ENCODE measurements at places on chromosomes 2 and 18.

DNA sequence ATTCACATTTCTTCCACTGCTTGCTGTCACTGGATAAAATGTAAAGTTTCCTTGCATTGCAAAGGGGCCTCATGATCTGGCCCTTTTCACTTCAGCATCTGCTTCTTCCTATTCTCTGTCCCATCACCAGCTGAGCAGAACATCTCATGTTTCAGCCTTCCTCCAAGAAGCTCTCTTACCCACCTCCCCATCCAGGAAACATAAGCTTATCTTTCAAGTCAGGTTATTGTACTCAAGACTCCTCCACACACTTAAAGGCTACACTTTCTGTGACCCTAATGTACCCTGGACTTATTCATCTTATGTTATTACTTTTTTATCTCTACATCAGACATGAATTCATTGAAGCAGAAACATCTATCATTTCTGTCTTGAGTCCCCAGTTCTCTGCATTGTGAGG, 230.5 kb downstream of the PMAIP1 start:
- DNase-seq = no peak

DNA sequence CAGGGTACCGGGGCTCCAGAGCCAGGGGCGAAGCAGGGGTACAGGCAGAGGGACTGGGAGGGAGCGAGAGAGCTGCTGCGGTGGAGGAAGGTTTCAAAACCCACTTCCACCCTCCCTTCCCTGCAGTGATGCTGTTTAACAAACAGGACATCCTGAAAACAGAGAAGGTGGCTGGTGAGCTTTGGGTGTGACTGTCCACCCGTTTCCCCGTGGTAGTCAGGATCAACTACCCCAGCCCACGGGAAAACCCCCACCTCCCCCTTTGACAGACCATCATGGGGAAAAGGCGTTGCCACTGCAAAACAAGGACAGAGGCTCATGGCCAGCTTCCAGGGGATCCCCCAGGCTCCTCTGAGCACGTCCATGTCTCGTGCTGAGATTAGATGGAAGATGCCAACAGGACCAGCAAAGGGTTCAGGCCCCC, 12.9 kb downstream of the TMEM185B start:
- no peak for DNase-seq

DNA sequence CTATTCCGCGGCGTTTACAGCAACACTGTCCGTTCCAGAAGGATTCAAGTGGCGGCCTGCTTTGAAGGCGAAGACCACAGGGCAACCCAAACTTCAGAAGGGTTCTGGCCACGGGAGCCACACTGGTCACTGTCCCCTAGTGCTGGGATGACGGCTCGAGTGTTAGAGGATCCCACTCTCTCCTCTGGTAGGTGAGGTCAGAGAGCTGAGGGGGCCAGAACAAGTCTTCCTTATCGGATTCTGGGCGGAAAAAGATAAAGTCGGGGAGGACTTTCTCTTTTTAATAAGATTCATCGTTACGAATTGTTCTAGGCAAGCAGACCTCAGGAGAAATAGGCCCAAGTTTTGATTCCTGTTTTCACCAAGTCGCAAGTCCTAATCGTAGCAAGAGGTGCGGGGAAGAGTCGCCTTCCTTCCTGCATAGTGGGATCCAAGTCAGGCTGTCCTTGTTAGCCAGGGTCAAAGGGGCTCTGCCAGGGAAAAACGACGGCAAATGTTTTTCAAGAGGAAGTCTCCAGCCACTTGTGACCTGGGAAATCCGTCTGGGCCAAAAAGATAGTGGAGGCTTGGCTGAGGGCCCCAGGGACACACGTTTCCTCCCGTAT, 864 bp upstream of the MYL12A start:
- DNase-seq = peak; percentile 34

DNA sequence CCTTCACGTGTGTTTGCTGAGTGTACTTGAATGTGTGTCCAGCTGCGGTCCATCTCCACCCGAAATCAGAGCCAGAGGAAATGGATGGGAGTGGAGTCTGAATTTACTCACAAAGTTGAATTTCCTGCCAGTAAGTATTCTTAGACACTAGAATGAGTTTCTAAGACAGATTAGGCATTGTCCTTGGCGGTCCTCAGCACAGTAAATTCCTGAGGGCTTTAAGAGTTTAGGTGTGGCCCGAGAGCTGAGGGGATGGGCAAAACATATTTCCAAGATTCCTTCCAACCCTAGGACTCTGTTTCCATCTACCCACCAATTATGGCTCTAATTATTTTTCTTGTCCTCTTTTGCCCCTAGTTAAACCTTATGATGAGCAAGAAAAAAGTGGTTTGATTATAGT, 90.3 kb upstream of the PHLPP1 start:
- DNase-seq = no peak

- DNase-seq = peak; percentile 81
Measured at GRCh38 chr2:230537531-230537976, 121.6 kb downstream of the SP100 start.

DNA sequence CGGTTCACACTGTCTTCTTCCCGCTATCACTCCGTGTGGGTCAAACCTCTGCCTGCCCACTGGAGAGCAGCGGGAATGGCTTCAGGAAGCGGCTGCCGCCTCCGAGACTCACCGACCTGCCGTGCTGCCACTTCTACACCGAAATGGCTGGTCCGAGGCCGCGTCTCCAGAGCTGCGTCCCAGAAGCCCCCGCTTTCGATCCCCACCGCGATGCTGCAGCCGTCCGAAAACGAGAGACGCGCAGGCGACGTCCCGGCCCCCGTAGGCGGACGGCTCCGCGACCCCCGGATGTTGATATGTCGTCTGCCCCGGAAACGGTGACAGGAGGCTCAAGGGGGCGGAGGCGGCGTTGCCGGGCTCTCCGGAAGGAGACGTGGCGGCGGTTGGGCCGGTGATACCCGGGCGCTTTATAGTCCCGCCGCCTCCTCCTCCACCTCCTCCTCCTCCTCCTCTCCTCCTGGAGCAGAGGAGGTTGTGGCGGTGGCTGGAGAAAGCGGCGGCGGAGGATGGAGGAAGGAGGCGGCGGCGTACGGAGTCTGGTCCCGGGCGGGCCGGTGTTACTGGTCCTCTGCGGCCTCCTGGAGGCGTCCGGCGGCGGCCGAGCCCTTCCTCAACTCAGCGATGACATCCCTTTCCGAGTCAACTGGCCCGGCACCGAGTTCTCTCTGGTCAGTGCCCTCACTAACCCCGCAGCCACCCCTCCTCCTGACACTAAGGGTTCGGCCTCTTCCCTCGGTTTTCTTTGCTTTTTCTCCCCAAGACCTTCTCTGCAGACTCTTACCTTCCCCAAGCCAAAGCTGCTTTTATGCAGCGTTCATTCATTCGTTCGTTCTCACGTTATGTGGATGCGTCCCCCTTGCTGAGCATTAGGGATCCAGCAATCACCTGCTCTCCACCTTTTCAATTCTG, at the start of the genes ASB3 and ERLEC1:
TSS of gene ASB3 (minus strand) at position 249 of the 909 bp plus-strand sequence. CDS start 21,381 bp downstream, outside the sequence.
TSS of gene ERLEC1 (plus strand) at position 340 of the 909 bp plus-strand sequence. CDS start at position 507, 167 bp downstream.
- peak; percentile 93 for DNase-seq

- DNase-seq = no peak
Measured at GRCh38 chr2:40130251-40130994, 321.5 kb downstream of the SLC8A1 start.

DNA sequence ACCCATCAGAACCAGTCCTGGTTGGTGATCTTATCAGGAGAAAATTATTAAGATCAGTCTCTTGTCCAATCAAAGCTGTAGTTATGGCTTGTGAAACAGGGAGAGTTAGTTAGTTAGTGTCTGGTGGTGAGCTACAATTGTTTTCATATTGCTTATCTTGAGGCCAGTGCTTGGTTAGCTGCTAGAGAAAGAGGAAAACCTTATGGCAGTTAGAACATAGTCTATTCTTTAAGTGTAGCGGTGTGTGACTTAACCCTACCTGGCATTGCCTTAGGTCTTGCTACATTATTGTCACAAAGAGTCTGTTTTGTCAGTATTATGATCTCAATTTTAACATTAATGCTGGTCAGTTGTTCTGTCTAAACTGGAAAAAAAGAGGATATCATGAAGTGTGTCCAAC, 11.5 kb upstream of the ABCA12 start:
- no peak for DNase-seq

DNA sequence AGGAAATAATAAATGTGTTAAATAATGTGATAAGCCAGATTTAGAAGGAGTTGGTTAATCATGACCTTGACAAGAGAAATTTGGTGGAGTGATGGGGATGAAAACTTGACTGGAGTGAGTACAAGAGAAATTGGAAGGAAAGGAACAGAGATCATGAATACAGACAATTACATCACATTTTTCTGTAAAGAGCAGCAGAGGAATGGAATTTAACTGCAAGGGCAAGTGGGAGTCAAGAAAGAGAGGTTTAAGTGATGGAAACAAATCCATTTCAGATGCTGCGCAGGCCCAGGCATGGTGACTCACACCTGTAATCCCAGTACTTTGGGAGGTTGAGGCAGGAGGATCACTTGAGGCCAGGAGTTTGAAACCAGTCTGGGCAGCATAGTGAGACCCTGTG, 46.7 kb downstream of the ICA1L start:
- DNase-seq = no peak

- peak; percentile 51 for DNase-seq
Measured at GRCh38 chr2:197304556-197305011, 6.0 kb downstream of the ANKRD44 start.

- DNase-seq = no peak
Measured at GRCh38 chr2:203330434-203330833, 2.2 kb downstream of the ABI2 start.

- no peak for DNase-seq
Measured at GRCh38 chr2:196012314-196012713, 56.3 kb downstream of the DNAH7 start.

GRCh38 chr2:239884051-239884405, 141.1 kb downstream of the NDUFA10 start:
- no peak for DNase-seq

- no peak for DNase-seq
Measured at GRCh38 chr18:47815486-47816270, 114.8 kb downstream of the SMAD2 start.

GRCh38 chr2:174339561-174340399, 5.0 kb downstream of the SP9 start:
- DNase-seq = peak; percentile 14

- no peak for DNase-seq
Measured at GRCh38 chr2:127175751-127176354, 44.2 kb downstream of the CYP27C1 start.

DNA sequence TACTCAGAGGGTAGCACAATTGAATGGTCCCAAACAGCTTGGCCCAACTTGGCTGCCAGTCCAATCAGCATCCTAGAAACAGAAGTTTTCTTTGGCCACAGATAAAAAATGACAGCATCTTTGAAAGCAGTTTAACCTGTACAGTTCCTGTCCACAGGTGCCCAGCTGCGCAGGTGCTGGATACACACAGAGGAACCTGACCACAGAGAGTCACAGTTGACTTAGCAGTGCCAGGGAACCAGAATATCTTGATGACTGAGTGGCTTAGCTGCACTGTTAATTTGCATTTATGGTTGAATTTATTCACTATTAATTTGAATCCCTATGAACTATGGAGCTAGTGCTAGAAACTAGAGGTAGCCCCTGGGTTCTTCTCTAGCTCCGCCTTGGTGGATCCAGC, 93.7 kb downstream of the TPGS2 start:
- DNase-seq = no peak

DNA sequence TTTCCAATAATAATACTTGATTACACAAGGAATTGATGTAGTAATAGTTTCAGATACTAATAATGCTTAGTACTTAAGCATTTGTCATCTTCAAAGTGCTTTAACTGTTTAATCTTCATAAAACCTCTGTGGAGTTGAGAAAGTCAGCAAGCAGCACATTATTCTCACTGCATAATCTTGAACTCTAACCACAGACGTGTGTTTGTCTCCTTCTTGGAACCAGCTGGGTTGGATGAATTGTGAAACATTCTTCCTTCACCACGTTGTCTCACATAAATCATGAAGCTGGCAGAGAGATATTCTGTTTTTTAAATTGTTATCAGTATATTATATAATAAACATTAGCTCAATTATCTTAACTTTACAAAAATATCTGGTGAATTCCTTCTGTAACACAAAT, 55.1 kb upstream of the LDAH start:
- no peak for DNase-seq

DNA sequence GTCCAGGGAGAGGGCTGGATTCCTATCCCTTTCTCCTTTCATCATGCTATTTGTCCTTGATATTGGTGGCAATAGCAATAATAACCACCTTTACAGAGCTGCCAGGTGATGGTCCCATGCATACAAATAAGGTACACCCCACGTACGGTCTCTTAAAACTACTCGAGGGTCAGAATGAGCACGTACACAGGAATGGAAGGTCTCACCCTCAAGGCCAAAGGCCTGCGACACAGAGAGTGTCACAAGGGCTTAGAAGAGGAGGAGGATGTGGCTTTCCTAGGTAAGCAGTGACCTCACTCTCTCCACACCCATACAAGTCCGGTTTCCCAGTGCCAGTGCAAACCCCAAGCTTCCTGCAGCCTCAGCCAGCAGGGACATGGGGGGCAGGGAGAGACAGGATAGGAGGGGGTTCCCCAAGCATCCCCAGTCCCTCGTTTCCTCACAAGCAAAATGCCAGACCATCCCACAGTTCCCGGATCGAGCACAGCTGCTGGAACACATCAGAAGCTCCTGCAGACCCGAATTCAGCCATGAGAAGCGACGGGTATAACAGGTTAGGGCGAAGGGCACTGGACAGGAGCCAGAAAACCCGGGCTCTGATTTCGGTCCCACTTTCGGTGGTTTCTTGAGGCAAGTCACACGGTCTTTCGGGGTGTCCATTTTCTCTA, 49.2 kb downstream of the PLB1 start:
- DNase-seq = peak; percentile 27

GRCh38 chr2:98569197-98569793, 39.0 kb downstream of the COA5 start:
- DNase-seq = peak; percentile 80

- peak; percentile 13 for DNase-seq
Measured at GRCh38 chr18:58862851-58863538, 1.7 kb upstream of the ZNF532 start.

DNA sequence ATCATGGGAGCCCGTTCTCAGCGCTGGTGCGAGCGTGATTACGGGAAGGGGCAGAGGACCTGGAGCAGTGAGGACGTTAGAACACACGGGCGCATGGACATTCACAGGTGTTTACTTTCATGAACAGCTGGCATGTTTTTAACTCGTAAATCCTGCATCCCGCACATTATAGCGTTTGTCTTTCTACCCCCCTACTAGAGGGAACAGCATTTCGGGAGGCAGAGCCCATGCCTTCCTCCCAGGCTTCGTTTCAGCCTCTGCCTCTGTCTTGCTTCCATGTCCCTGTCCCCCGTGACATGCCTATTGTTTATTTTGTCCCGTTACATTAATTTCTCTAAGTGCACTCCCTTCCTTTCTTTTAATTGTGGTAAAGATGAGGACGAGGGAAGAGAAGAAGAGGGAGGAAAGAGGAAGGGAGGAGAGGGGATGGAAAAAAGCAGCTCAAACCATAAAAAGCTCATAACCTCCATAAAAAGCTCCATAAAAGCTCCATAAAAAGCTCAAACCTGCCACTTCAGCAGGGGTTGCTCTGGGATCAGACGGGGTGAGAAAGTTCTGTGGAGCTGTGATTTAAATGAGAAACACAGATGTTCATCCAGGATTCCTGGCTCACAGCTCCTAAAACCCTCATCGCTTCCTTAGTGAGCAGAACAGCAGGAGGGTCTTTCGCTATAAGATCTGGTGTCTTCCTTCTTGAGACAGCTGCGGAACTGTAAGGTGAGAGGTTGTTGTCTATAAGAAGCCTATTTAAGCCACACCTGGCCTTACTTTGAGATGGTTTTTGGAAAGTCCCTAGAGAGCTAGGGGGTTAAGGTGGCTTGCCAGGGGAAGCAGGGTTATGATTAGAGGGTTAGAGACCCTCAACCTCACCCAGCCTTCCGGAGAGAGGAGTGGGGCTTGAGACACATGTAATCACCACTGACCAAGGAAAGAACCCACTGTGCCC, 66.6 kb upstream of the SNTG2 start:
- DNase-seq = no peak

GRCh38 chr18:75871596-75871995, 444.1 kb upstream of the SMIM21 start:
- DNase-seq = no peak

Measured in activated T-cell treated with anti-CD3 and anti-CD28 coated beads, Interleukin-2, amount 50 U/mL, for 72 hours (primary cell).